Activated CD4-positive, alpha-beta T cell treated with anti-CD3 and anti-CD28 coated beads, Interleukin-2, amount 10 ng/mL, durations not matched to agents 7 days and 5 days (primary cell): ENCODE measurements at places on chromosomes 6 and 20. TPM values are rescaled to one million over a fixed set of nuclear protein-coding genes. Genes with fewer than 3 reads are reported as not detected.

DNA sequence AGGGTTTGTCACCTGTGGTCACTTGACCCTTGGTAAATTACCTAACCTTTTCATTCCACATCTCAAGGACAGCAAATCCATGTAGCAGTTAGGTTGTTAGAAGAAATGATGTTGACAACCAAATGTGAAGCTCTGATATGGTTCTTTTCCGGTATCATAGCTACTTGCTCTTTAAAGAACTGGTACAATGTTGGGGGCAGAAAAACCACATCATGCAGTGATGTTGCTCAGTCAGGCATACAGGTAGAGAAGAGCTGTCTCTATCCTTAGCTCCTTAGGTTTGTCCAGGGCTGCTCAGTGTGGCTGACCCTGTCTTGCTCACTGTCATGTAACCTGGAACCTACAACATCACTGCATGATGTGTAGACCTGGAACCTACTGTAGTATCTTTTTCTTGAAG, 135.5 kb downstream of the LRRC1 start:
- no peaks in the 10 kb centered on the region for H3K27me3 ChIP-seq
- H3K4me3 ChIP-seq = no peak overlapping the region
- DNase-seq = no peak
- no peak overlapping the region for H3K27ac ChIP-seq
- H3K36me3 ChIP-seq = no peaks in the 10 kb centered on the region
- H3K4me1 ChIP-seq = no peaks in the 10 kb centered on the region

Gene RIPPLY2
- not detected for total RNA-seq

DNA sequence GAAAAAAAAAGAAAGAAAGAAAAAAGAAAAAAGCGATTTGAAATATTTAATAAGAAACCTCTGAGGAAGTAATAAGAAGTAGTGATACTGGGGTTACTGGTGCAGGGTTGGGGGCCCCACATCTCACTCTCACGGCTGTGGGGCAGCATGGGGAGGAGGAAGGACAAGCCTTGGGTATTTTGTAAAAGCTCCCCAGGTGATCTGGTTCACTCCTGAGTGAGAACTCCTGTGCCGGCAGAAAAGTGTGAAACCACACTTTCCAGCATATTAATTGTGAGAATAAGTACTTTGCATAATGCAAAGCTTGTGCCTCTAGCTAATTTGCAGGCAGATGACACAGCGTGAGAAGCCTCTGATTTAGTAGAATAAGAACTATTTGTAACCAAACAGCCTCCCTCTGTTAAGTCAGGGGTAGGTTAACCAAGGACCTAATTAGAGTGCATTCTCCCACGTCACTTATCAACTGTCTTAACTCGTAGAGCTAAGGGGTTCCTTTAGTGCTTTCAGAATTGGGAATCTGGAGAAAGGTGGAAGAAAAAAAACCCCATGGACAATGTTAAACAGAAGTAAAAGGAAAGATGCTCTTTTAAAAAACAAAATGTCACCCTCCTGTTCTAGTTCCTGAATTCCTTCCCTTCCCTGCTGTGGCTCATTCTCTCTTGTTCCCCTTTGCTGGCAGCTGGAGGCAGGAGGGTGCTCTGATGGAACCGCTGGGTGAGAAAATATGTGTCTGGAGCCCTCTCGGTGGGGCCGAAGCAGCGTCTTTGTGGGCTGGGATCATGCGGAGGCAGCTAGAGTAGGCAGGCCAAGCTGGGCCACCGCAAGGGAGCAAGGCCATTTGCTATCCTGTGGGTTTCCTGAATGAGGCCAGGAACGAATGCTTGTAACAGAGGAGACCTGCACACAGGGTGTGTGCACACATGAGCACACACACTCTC, 108.7 kb downstream of the FYN start:
- peak overlapping the region; percentile 17 for H3K4me3 ChIP-seq
- H3K4me1 ChIP-seq = peaks cover 100% of the 10 kb centered on the region
- peak; percentile 47 for DNase-seq
- H3K27ac ChIP-seq = peak overlapping the region; percentile 91
- peaks cover 52% of the 10 kb centered on the region for H3K36me3 ChIP-seq
- no peaks in the 10 kb centered on the region for H3K27me3 ChIP-seq

Gene C6orf52
- 1.1 TPM for total RNA-seq

GRCh38 chr6:111711984-111712752, 106.5 kb upstream of the TRAF3IP2 start:
- DNase-seq = no peak
- H3K36me3 ChIP-seq = peaks cover 63% of the 10 kb centered on the region
- H3K27ac ChIP-seq = peak overlapping the region; percentile 82
- no peaks in the 10 kb centered on the region for H3K27me3 ChIP-seq
- H3K4me3 ChIP-seq = no peak overlapping the region
- peaks cover 67% of the 10 kb centered on the region for H3K4me1 ChIP-seq

- peaks cover 61% of the 10 kb centered on the region for H3K27me3 ChIP-seq
- H3K27ac ChIP-seq = peak overlapping the region; percentile 66
- no peaks in the 10 kb centered on the region for H3K4me1 ChIP-seq
- H3K4me3 ChIP-seq = no peak overlapping the region
- no peak for DNase-seq
These were observed 5.8 kb upstream of the KCNG1 start for GRCh38 chr20:51028616-51029212.

DNA sequence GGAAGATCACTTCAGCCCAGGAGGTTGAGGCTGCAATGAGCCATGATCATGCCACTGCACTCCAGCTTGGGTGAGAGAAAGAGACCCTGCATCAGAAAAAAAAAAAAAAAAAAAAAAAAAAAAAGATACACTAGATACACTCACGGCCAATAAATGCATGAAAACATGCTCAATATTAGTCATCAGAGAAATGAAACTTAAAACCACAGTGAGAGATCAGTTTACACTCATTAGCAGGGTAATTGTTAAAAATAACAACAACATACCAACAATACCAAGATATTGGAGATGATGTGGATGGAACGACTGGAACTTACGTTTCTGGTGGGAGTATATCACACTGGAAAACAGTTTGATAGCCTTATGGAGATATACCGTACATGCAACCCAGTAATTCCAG, 29.9 kb downstream of the HS3ST5 start:
- no peaks in the 10 kb centered on the region for H3K27me3 ChIP-seq
- H3K36me3 ChIP-seq = no peaks in the 10 kb centered on the region
- H3K4me1 ChIP-seq = no peaks in the 10 kb centered on the region
- no peak overlapping the region for H3K4me3 ChIP-seq
- no peak for DNase-seq

Gene CDC40
- total RNA-seq = 30.5 TPM
